ENCODE measurements at places on chromosomes 1 and 21.

DNA sequence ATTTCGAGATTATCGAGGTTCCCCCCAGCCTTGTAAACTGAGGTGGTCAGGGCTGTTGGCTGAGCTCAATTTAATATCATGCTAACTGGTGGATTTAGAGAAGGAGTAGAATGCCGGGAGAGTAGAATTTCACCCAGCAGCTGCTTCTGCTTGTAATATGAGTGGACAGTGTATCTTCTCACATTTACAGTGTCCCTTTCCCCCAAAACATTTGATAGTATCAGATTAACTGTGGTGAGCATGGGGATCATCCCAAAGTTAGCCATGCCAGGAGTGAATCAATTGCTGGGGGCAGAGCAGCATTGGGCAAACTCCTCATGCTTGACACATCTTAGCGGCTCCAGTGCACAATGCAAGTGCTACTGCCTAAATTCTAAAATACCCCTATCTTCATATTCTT is 9.2 kb upstream of the PPFIA4 start:
- no peak for DNase-seq

GRCh38 chr1:214658785-214659184 is 55.8 kb downstream of the CENPF start:
- no peak for DNase-seq

- DNase-seq, result no peak
These were observed 3.2 kb upstream of the C1orf74 start for GRCh38 chr1:209787551-209787950.

GRCh38 chr1:44327679-44328491 is 27.2 kb downstream of the ERI3 start:
- no peak for DNase-seq

DNA sequence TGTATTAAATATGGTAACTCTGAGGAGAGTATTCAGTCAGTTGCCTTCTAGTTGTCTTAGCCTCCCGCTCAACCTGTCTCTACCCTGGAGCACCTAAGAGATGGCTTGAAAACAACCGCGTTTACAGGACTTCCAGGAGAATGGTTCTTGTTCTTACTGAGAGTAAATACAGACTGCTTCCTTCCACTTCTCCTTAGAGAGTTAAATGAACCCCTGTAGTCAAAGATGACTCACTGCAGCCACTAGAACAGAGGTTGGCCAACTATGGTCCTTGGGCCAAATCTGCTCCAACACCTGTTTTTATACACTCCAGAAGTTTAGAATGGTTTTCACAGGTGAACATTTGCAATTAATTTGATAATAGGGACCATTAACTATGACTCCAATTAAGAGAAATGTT is 60.1 kb upstream of the ASB17 start:
- no peak for DNase-seq

DNA sequence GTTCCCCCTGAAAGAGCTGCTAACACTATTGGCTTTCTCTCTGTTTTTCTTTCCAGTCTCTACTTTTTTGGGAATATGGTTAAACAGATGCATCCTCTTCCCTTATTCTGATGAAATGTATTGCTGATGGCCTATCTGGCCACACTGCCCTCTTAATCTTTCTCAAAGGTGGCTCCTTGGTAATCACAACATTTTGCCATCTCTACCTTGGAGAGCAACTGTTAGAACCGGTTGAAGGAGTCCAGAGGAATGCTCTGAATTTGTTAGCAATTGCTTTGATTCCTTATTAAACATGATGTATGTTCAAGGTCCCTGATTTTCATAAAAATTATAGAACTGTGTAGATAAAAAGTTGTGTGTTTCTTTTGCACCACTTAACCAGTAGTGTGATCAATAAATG is 50.1 kb upstream of the ARID1A start:
- no peak for DNase-seq

DNA sequence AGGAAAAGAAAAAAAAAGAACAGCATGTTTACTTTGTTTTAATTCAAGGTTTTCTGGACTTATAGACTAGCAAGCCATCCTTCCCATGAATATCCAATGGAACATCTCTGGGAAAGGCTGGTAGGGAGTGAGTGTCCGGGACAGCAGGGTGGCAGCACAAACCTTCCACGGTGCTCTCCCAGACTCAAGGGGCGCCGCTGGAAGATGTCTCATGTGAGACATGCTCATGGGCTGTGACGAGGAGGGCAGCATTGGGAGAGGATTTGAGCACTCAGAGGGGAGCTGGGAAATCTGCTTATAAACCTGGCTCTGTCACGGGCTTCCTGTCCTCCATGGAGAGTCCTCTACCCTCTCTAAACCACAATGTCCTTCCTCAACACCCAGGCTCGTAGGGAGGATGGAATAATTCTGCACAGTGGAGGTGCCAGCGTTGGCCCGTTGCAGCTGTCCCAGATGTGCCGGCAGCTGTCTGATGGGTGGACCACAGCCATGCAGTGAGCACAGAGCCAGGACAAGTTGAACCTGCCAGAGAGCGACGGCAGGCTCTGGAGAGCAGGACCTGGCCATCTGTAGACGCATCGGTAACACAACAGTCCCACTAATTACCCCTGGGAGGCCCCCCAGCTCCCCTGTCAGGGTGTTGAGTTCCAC is 100.1 kb upstream of the IGSF21 start:
- no peak for DNase-seq

- DNase-seq, result no peak
These were observed 434.8 kb downstream of the CAMTA1 start for GRCh38 chr1:7220007-7220406.

DNA sequence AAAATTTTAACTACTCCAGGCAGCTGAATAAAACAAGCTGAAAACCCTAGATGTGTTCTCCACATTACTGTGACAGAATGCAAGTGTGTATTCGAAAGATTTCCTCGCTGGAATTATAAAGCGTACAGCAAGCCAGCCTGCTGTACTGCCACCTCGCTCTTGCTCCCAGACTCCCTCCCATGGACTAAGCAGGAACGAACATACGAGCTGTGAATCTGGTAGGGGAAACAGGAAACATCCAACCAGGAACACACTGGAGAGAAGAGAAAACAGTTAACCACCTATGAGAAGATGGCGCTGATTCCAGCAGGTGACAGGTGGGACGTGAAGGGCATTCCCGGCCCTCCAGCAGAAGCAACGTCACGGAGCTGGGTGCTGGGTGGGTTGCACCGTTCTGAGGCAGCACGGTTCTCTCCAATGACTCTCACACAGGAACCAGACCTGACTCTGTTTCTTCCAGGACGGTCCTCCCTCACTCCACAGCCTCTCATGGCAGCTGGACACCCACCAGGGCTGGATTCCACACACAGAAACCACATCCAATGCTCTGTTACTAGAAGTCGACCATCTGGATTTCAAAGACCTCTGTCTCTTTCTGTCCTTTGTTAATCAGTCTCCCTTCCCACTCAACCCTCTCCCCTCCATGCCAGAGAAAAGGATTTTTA is 219.2 kb downstream of the RERE start:
- no peak for DNase-seq

- DNase-seq, result peak; percentile 27
These were observed 7.4 kb upstream of the PRDM16 start for GRCh38 chr1:3061566-3061965.

GRCh38 chr1:207333620-207334019 is 12.1 kb downstream of the CD55 start:
- DNase-seq, result no peak

DNA sequence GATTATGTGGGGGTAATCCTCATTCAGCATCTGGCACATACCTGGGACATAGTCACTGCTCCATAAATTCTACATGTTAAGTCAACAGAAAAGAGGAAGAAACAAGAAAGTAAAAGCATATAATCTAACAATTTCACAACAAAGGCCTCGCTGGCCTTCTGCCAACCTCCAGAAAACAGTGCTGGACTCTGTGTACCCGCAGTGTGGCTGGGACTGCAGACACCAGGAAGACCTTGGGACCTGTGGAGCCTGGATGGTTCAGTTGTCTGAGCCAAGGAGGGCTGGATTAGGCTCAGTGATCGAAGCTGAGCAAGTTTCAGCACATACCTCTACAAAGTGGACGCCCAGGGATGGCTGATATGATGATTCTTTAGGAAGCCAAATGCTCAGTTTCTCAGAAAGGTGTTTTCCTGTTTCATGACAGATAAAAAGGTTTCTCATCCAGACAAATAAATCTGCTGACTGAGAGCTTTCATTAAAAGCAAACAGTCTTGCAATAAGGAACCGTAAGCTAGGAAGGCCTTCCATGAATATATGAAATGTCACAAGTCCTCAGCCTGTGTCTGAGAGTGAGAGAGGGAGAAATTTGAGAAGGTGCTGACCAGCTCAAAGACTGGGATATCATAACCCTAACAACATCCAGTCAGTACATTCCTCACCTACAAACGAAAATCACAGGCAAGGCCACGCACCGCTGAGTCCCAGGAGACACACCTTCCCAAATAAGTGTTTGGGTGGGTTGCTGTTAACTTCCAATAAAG is 48.4 kb downstream of the CAPZB start:
- DNase-seq, result peak; percentile 74

- DNase-seq, result no peak
These were observed 98.2 kb downstream of the NEK7 start for GRCh38 chr1:198254948-198255347.

DNA sequence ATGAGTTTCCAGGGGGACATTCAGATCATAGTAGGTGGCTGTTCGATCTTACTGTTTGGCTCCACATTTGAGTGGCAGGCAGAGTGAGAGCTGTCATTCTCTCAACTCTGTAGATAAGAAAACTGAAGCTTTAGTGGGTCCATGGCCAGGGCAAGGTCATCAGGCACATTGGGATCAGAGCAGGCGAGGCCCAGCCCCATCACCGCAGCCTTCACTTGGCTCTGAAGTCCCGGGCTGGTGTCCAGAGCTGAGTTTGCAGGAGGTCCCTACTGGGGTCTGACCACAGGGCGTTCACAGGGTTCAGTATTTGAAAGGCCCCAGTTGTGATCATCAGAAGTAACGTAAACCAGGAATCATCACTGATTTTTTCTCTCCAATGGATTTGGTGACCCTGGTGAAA is 76.7 kb downstream of the OBSCN start:
- DNase-seq, result no peak

DNA sequence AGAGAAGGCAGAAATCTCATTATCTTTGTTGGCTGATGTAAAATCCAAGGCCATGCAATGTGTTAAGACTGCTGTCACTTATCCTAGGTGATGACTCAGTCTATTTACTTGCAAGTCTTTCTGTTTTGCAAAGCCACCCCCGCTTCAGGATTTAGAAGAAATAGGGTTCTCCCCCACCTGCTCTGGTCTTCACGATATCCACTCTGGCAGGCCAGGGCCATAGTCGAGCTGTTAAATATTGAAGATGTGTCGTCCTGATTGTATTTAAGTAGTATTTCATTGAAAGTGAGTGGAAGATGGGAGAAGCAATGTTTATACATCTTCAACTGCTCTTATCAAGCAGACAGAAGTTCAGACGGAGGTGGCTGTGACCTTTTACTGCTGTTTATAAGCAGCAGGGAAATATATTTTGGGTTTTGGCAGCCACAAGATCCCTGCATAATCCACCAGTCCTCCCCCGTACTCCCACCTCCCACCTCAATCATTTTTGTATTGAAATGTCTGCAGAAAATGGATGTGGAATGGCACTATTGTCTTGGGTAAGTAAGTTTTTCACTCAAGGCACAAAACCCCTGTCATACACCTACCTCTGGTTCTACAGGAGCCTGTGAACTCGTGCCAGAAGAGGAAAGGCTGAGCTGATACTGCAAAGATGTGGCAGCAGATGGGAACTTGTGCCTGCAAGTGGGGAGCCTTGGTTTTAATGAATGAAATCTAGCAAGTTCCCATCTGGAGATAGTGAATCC is 117.4 kb downstream of the MRPS6 start:
- DNase-seq, result no peak

DNA sequence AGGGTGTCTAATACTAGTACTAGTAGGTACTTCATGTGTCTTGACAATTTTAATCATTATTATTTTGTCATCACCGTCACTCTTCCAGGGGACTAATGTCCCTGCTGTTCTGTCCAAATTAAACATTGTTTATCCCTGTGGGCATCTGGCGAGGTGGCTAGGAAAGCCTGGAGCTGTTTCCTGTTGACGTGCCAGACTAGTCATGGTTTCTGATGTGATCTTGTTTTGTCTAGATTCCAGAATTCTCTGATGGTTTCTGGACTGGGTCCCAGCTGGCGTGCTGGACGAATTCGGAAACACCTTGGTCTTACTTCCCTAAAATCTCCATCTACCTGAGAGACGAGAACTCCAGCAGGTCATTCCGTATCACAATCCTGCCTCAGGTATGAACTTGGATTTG is 66.1 kb upstream of the FAM3B start:
- no peak for DNase-seq

- no peak for DNase-seq
These were observed 118.3 kb downstream of the OLFML2B start for GRCh38 chr1:161905269-161905884.

DNA sequence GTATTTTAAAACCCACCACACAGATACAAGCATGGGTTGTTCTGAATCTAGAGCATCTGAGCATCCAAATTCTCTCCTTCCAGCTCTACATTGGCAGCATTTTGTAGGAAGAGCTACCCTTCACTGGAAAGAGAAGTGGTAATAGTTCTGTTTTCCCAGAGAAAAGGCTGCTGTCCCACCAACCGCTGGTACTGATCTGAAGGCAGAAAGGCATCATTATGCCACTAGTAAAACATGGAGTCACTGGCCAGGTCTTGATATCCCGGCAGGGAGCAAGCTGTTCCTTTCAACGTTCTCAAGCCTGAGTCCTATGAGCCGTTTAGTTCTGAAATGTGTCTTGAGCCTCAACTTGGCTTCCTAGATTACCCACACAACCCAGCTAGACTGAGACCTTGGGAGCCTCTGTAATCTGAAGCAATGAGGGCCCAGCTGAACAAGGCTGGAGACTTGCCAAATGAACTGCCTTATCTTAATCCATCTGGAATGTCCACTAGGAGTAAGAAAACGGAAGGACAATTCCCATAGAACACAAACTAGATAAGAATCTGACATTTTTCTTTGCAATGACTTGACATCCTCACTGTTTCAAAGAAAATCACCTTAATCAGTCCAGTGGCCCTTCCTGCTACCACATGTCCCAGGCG is 116.8 kb downstream of the KCNH1 start:
- DNase-seq, result no peak

GRCh38 chr21:32386195-32386870 is 6.5 kb downstream of the URB1 start:
- no peak for DNase-seq

DNA sequence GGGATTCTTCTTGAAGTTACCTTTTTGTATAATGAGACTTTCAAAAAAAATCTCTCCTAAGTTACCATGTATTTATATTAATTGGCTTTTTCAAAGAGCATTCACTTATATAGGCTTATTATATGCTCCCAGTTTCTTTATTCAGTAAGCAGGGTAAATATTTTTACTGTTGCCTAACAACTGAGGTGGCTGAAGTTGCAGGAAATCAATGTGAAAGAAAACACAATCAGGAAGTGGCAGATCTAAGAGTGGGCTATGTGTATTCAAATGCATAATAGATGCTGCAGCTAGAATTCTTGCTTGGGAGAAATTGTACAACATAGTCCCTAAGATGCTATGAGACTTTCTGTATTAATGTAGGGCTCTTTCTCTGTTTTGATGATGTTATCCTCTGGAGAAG is 606.9 kb downstream of the NUF2 start:
- DNase-seq, result no peak

- no peak for DNase-seq
These were observed 33.5 kb upstream of the ATP2B4 start for GRCh38 chr1:203593143-203593542.

- no peak for DNase-seq
These were observed 8.1 kb upstream of the RNF187 start for GRCh38 chr1:228478912-228479711.
